Nasal cavity respiratory epithelium epithelial cell of viscerocranial mucosa (primary cell): ENCODE measurements at places on chromosomes 1 and 21. TPM values are rescaled to one million over a fixed set of nuclear protein-coding genes. Genes with fewer than 3 reads are reported as not detected.

KIAA1614 gene
- 1.1 and 2.7 TPM in 2 replicates for total RNA-seq

CLCA4 gene
- 0.34 and 26.7 TPM in 2 replicates for total RNA-seq

RNF2 gene
- total RNA-seq = 18.5 and 57.2 TPM in 2 replicates

AMY1C gene
- 0.07 TPM in 1 of 2 replicates, not detected in the other for total RNA-seq

DNMT3L gene
- not detected in 2 replicates for total RNA-seq

TMPRSS15 gene
- not detected in 2 replicates for total RNA-seq

ITLN2 gene
- total RNA-seq = 0.21 TPM in 1 of 2 replicates, not detected in the other

IGFN1 gene
- 0.68 TPM in 1 of 2 replicates, not detected in the other for total RNA-seq
